Right cardiac atrium (tissue), 5 donors: ENCODE measurements at places on chromosomes 2 and 18.

DNA sequence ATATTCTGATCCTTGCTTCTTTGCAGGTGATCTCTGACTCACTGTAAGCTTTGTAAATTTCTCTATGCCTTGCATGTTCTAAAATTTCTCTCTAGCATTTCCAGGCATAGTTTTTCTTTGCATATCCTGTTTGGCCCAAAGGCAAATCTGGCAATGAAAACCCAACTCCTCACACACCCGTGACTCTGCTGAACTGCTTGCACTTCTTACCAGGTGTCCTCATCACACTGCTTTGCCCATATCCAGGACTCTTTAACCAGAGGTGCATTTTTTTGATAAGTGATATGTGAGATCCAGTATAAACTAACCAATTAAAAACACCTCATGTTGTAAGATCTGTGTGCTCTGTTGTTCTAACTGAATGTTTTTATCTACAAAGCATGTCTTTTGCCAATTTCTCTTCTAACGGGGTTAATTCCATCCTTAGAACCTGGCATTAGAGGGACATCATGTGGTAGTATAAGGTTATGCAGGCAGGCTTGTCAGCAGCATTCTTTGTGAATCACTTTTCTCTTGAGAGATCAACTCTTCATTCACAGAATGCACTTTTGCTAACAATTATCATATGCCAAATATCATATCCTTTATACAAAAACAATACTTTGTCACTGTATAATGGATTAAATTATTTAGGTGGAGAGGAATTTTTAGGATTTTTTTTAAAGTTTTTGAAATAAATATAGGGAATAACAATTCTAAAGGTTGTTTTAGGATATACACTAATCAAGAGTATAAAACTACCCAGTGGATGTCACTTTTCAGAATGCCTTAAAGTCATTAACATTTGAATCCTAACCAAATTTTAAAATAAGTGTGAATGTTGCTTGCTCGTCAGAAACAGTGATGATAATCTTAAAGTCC, 20.8 kb upstream of the TMX3 start:
- no peak for DNase-seq

GRCh38 chr2:16165518-16166326, 225.4 kb downstream of the MYCN start:
- no peak for DNase-seq

- DNase-seq: peak; percentile 43
These were observed 308.4 kb downstream of the XIRP2 start for GRCh38 chr2:167196461-167197252.

DNA sequence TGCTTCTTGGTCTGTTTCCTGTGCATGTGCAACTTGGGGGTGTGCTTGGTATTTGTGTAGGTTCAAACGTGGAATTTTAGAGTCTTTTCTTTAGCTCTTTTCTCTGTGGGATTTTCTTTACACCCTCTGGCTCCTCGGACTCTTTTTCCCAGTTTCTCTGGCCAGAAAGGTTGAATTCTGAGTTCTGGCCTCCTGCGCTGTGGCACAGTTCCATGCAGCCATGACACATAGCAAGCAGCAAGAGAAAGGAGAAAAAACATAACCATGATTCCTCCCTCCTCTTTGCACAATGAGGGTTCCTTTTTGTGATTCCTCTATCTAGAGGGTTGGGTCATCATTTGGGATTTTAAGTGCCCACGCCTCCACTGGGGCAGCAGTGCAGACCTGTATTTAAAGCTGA, 33.8 kb downstream of the TMEM182 start:
- no peak for DNase-seq

DNA sequence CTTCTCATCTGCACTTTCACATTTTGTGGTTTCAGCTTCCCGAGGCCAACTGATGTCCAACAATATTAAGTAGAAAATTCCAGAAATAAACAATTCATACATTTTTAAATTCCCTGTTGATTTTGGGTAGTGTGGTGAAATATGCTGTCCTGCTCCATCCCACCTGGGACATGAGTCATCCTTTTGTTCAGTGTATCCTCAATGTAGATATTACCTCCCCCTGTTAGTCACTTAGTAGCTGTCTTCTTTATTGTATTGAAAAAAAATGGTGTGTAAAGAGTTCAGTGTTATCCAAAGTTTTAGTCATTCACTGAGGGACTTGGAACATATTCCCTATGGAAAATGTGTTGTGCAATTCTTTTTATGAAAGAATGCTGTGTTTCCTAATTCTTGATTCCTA, 348.1 kb downstream of the SOCS6 start:
- DNase-seq: no peak

- no peak for DNase-seq
These were observed 108.0 kb downstream of the FAM168B start for GRCh38 chr2:130985206-130985780.

DNA sequence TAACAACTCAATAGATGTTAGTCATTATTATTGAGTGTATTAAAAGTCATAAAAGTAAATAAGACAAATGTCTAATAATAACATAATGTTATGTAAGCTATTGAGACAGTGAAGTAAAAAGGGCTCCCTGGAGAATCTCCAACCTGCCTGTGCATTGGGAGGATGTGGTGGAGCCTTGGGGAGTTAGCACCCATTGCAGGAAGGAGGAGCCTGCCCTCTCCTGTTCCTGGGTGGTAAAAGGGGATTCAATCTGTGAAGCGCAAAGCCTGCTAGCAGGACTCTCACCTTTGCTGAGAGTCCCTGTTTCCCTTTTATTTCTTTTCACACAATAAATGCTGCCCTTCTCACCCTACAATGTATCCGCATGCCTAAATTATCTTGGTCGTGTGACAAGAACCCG, 206.1 kb downstream of the RAB3GAP1 start:
- no peak for DNase-seq

- no peak for DNase-seq
These were observed 43.2 kb upstream of the KDM3A start for GRCh38 chr2:86397986-86398385.

- DNase-seq: no peak
These were observed 6.9 kb downstream of the UGT1A10 start for GRCh38 chr2:233643128-233643527.

DNA sequence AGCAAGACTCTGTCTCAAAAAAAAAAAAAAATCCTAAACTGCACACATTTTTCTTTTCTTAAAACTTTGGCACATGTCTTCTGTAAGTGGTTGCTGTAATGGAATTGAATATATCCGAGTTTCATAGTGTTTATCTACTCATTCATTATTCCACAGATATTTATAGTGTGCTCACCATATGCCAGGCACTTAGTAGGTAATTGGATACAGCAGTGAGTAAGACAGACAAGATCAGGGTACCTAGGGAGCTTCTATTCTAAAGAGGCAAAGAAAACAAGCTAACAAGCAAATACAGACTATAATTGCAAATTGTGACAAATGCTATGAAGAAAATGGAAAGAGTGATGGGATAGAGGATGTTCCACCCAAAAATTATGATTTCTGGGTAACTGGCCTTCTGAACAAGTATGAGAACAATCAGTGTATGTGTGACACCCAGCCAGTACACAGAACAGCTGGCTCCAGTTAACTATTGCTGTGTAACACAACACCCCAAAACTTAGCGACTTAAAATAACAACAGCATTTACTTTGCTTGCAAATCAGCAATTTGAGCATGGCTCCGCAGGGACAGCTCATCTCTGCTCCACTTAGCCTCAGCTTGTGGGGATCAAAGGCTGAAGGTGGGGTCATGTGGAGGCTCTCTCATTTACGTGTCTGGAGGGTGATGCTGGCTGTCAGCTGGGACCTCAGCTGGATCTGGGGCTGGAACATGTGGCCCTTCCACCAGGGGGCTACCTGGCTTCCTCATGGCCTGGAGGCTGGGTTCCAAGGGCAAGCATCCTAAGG, 224.9 kb downstream of the INSIG2 start:
- DNase-seq: no peak

DNA sequence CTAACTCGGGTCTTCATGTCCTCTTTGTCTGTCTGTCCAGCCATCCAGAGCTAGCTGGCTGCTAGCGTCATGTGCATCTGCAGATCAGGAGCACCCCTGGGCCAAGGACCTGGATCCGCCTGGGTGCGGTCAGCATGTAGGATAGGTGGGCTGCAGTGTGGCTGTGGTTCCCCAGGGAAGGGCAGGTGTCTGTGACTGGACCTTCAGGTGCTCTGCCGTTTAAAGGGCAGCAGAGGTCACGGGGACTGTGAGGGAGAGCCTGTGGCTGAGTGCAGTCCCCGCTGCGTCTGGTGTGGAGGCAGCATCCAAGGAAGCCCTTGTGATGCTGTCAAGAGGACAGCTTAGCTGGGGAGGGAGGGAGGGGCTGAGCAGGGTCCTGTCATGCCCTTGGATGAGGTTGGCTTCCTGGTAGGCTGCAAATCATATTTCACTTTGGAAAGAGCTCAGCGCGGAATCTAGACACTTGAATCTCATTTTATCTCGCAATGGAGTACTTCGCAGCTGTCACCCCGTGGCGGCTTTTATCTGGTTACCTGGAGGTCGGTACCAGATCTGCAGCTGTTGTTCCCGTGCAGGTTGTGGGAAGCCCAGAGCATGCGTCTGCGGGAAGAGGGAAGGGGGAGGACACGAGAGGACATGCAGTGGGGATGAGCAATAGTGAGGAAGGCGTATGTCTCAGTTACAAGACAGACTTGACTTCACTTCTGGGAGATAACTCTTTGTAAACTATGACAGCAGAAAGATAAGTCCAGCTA, 5.9 kb upstream of the RALB start:
- DNase-seq: no peak

DNA sequence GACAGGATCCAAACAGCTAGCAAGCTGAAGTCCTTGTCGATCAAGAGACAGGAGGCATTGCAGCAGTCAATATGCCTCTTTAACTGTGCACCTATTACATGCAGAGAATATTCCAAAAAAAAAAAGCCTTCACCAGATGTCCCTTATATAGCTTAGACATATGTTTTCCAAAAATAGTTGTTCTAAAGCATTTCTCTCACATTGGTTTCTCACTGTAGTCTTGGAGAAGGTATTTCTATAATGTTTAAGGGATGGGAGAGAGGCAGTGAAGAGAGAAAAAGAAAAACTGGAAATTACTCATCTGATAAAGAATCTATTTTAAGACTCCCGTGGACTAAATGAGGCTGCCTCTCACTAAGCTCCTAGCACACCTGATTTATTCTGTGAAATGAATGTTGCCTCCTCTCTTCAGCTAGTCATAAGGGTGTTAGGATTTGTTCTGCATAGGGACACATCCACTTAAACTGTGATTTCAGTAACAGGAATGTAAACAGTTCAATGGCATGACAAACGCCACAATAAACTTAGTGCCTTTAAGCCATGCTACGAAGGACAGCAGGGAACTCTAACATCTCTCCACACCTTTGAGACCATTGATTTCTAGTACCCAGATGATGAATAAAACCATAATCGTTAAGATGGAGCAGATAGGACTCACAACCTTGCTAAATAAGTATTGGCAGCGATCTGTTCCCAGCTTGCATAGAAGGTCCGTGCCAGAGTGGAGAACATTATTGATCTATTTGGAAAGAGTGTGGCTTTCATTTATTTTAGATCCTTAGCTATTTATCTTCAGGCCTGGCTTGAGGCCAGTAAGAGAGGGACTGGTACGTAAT, 98.6 kb upstream of the NCK2 start:
- no peak for DNase-seq

DNA sequence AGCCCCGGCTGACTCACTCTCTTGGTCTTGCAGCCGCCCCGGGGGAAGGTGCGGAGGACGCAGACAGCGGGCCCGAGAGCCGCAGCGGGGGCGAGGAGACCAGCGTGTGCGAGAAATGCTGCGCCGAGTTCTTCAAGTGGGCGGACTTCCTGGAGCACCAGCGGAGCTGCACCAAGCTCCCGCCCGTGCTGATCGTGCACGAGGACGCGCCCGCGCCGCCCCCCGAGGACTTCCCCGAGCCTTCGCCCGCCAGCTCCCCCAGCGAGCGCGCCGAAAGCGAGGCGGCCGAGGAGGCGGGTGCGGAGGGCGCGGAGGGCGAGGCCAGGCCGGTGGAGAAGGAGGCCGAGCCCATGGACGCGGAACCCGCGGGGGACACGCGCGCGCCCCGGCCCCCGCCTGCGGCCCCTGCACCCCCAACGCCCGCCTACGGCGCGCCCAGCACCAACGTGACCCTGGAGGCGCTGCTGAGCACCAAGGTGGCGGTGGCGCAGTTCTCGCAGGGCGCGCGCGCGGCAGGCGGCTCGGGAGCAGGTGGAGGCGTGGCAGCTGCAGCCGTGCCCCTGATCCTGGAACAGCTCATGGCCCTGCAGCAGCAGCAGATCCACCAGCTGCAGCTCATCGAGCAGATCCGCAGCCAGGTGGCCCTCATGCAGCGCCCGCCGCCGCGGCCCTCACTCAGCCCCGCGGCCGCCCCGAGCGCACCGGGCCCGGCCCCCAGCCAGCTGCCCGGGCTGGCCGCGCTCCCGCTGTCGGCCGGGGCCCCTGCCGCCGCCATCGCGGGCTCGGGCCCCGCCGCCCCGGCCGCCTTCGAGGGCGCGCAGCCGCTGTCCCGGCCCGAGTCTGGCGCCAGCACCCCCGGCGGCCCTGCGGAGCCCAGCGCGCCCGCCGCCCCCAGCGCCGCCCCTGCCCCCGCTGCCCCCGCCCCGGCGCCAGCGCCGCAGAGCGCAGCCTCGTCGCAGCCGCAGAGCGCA, 12.7 kb downstream of the SALL3 start:
- no peak for DNase-seq

DNA sequence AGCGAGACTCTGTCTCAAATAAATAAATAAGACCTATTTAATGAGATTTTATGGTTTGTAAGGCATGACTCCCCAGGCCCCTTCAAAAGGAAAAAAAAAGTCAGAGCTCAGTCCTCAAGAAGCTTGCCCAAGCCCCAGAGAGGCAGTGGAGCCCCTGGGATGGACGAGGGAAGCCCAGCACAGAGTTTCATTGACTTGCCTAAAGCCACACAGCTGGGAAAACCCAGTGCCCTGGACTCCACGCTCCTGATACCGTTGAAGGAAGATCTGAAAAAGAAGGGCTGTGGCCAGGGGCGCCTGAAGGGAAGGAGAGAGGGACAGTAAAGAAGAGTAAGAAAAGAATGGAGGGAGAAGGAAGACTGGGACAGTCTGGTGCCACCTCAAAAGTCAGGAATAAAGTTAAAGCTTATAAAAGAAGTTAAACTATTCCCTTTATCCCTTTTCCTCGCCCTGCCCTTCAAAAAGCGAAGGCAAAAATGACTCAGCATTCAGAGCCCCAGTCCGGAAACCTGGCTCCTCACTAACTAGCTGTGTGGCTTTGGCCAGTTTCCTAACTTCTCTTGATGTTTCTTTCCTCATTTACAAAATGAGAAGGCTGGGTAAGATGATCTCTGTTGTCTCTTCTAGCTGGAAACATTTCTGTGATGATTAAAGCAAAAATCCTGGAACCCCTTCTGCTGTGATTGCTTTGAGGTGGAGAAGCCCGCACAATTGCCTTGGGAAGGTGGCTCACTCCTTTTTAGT, 46.7 kb downstream of the LYPD1 start:
- no peak for DNase-seq

GRCh38 chr2:209663139-209663538, 108.5 kb upstream of the UNC80 start:
- no peak for DNase-seq

- DNase-seq: no peak
These were observed 50.1 kb upstream of the PIEZO2 start for GRCh38 chr18:11199477-11199876.

- no peak for DNase-seq
These were observed 62.3 kb upstream of the ZFP36L2 start for GRCh38 chr2:43288417-43289305.

- DNase-seq: no peak
These were observed 191.5 kb upstream of the NETO1 start for GRCh38 chr18:73059280-73059679.

- no peak for DNase-seq
These were observed 37.5 kb upstream of the HS6ST1 start for GRCh38 chr2:128356127-128356526.
